ENCODE measurements at places on chromosomes 13 and 19.

GRCh38 chr13:48000559-48001113, 437 bp downstream of the SUCLA2 start:
- peak; percentile 54 for DNase-seq

DNA sequence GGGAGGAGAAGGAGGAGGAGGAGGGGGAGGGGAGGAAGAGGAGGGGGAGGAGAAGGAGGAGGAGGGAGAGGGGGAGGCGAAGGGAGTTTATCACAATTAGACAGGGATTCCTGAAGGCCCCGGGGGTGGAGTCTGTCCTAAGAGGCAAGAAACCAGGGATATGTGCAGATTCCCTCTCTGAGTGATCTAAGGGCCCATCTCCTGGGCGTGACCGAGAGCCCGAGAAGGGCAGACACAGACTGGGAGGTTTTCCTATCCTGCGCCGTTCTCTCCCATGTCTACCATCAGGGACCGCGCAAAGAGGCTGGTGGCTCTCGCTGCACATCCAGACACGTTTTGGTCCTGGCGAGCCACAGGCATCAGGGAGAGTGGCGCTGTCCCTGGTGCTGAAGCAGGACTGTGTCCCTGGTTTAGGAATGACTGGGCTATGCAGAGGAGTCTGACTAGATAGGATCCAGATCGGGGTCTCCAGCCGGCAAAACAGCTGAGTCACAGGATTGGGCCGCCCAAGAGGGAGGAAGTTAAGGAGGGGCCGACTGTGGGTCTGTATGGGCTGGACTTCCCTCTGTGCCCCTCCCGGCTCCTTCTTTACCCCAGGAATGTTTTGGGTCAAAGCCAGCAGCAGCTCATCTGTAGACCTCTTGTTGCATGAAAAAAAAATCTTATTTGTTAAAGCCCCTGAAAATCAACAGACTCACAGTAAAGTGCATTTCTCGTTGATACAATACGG, 17.9 kb upstream of the ZNF175 start:
- peak; percentile 74 for DNase-seq

GRCh38 chr13:21427741-21428140, 31.4 kb downstream of the ZDHHC20 start:
- DNase-seq: no peak

DNA sequence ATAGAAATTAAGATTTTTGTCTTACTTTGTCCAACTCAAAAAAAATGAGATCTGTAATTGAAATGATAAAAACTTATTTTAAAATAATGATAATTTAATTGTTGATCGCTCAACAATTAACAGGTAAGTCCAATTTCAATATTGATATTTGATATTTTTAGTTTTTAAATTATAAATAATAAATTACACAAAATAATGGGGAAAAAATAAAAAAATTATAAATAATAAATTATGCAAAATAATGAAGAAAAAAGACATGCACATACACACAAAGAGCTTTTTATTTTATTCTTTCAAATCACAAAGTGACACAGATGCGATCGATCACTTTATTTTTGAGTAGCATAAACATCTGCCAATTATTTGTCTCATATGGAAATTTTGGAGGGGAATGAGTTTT, 40.8 kb downstream of the KCTD12 start:
- DNase-seq: no peak

DNA sequence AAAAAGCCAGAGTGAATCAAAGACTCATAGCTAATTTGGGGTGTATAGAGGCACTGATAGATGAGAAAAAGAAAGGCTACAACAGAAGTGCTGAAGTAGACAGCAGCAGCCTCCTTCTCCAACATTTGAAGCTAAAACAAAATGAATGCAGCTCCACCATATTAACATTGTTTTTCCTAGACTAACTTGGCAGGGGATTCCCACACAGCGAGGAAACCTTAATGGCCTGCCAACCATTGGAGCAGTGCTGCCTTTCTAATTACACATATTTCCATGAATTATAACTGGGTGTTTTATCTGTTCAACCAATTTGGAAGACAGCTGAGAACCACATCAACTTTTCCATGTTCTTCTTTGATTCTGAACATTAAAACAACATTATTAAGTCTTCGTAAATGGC, 478.6 kb downstream of the LIG4 start:
- no peak for DNase-seq

- DNase-seq: no peak
Measured at GRCh38 chr13:37383856-37384370, 214.7 kb downstream of the POSTN start.

- no peak for DNase-seq
Measured at GRCh38 chr13:22135446-22135845, 464.6 kb downstream of the FGF9 start.

GRCh38 chr13:25675060-25675459, 303.3 kb downstream of the ATP8A2 start:
- DNase-seq: no peak

DNA sequence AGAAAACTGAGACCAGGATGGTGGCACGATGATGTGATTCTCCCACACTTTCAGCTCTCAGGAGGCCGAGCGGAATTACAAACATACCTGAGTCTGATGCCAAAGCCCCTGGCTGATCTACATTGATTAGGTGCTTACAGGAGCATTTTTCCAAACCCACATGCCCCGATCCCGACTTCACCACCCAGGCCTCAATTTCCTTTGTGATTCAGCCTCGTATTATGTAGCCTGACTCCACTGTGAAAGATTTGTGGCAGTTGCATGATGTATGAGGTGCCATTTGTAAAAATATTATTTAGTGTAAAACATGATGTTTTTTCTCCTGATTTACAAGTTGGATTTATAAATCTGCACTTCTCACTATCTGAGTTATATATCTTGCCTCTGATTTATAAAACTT, 118.0 kb downstream of the TSHZ3 start:
- no peak for DNase-seq

DNA sequence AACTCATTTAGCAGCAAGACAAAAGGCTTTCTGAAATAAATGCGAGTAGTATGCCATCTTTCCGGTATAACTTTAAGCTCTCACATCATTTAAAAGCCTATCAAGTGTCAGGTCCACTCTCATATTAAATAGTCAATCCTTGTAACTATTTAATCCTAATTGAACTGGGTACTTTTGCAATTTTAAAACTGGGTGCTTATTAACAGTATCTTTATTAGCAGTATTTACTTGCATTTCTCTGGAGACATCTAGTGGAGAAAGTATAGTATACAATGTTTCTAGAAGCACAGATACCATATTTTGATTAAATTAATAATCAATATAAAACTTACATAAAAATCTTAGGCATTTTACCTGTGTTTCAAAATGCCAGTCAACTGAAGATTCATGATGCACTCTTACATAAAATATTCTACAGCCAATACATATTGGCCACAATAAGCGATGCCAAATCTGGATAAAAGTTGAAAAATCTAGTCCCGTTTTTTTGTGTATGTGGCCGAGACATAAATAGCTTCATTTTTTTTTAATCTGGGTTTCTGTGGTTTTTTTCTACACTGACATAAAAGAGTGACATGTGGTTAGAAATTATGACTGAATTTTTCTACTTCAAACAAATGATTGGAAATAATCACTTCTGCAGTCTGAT, 4.3 kb upstream of the POSTN start:
- peak; percentile 75 for DNase-seq

DNA sequence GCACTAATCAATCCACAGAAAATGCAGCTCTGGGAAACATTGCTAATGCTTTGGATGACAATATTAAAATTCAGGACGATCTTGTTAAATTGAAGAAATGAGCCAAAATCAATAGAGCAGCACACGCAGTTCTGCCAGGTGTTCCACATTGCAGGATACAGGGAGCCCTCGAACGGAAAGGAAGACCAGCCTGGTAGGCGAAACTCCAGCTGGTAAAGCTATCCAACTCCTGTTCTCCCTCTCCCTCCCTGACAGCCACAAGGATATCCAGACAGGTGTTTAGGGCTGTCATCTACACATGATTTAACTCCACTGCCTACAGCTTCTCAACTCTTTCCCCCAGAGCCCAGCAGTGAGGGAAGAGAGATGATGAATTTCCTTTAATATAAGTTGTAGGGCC, 67.7 kb downstream of the EPSTI1 start:
- DNase-seq: no peak

DNA sequence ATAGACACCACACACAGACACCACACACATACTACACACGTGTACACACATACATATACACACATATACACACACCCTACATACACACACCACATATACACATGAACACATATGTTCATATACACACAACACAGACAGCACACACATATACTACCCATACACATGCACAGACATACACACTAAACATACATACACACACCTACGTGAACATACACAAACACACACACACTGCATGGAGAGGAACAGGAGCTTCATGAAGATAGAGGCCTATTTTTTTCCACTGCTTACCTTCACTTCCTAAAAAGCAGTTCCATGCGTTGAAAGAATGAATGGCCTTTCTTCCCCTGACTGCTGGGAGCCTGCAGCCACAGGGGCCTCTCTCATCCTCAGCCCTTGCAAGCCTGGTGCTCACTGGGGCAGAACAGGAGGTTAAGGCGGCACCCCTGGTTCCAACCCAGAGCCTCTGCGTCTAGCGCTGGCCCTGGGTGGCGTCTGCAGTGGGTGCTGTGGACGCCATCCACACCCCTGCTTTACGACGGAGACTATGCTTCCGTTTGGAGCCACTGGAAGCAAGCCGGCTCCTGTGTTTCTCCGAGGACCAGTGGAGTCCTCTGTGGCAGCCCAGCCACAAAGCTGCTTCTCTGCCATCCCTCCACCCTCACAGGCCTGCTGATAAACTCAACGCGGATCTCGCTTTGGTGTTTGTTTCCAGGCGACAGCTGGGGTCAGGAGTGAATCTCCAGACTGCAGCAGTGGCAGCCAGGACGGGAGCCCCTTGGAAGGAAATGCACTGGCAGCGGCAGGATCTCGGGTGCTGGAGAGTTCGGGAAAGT, 1.9 kb upstream of the RASA3 start:
- DNase-seq: no peak

DNA sequence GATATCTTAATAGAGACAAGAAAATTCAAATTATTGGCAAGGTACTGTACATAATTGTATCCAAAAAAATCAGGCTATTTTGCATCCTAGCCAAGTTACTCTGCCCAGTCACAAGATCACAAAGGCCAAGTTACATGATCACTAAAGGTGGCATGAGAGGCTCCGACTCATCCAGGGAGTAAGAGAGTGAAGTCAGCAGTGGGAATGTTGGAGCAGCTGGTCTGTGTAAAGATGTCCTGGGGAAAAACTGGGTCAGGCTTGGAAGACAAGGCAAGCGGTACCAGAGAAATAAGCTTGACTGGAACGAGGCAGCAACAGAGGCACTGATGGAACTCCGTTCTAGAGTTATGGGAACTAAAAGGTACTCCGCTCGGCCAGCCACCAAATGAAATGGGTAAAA, 50.2 kb upstream of the PSG2 start:
- no peak for DNase-seq

DNA sequence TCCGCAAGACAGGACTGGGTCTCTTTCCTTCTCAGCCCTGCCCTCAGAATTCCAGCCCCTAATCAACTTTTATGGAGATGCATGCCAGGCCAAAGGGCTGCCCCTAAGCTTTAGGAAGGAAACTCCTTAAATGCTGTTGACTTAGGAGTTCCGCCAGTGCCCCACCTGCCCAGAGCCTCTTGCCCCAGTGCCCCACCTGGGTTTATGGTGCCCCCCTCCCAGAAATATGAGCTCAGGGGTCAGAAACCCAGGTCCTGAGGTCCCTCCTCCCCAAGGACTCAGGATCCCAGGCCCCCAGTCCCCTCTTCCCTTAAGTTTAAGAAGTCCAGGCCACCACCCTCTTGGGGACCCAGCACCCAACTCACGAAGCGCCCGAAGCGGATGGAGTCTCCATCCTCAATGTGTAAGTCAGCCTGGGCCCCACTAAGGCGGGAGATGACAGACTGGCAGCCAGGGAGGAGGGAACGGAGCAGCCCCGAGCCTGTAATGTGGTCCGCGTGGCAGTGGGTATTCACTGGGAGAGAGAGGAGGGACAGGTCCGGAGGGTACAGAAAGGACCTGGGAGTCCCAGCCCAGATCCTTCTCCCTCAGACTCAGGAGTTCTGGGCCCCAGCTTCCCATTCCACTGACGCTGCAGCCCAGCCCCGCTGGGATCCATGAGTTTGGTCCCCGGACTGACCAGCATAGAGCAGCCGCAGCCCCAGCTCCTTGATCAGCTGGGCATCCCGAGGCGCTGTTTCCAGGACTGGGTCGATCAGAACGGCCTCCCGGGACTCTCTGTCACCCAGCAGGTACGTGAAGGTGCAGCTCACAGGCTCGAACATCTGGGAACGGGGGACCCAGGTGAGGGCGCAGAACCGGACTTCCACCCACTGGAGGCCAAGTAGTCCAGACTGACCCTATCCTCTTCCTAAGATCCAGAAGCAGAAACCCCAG, 897 bp downstream of the ETHE1 start:
- DNase-seq: peak; percentile 64

GRCh38 chr19:2500841-2501261, 24.9 kb downstream of the GADD45B start:
- no peak for DNase-seq

DNA sequence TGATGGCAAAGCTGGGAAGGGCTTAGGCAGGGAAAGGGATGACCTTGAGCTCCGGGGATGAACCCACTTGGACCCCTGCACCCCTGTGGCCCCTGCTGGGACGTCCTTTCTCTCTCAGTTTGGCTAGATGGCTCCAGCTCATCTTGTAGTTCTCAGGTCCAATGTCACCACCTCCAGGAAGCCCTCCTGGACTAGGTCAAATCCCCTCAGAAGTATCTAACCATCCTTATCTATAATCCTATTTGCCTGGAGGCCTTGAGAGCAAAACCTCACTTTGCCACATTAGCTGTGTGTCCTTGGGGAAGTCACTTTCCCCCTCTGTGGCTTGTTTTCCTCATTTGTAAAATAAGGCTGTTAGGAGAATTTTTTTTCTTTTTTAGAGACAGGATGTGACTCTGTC, 42.7 kb upstream of the NFIC start:
- DNase-seq: no peak

DNA sequence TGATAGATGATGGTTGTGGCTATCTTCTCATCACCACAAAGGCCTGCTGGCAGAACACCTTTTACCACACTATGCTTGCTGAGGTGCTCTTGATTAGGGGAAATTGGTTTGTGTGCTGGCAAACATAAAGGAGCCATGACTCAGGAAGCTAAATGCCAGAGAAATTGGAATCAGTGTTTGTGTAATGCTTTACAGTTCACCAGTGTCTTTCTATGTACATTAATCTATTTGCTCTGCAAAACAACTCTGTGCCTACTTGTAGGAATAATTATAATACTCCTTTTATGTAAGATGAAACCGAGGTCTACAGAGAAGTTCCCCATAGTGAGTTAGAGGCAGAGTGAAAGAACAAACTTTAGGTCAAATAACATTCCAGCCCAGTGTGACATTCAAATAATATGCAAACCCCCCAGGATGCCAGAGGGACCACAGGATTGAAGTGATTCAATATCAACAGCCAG, 390.5 kb upstream of the HTR2A start:
- DNase-seq: peak; percentile 14

DNA sequence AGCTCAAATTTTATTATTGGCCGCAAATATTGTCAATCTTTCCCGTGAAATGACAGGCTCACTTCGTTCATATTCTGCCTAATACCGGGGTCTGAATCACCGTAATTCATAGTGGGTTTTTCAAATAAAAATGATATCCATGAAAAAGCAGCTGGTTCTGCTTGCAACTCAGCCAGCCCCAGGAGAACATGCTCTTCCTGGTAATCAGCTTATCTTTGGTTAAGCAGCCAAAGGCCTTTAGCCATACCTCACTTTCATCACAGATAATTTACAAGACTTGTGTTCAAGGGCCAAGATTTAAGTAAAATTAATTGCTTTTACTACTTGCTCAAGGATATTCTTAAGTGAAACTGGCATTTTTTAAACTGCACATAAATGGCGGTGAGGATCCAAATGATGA, 22.5 kb downstream of the RNASEH2B start:
- no peak for DNase-seq
